ENCODE measurements at places on chromosomes 13 and 19. TPM values are rescaled to one million over a fixed set of nuclear protein-coding genes. Genes with fewer than 3 reads are reported as not detected.

The TEAD2 gene
- 18.0 TPM for total RNA-seq

The TNFRSF19 gene
- total RNA-seq = 1.1 TPM

The KISS1R gene
- total RNA-seq = not detected

DNA sequence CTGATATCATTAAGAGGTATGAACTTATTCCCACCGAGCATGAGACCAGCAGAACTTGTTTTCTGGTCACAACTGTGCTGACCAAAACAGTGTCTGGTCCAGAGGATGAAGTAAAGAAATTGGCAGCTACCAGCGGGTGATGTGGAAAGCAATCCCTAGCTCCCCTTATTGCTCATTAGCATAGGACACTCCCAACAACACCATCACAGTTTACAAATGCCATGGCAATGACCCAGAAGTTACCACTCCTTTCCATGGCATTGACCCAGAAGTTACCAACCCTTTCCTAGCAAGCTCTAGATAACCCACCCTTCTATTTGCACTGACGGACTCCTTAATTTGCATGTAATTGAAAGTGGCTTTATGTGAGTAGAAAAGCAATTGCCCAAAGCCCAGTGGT lies 1856.1 kb downstream of the OLFM4 start:
- DNase-seq = no peak

The FFAR3 gene
- not detected for total RNA-seq

DNA sequence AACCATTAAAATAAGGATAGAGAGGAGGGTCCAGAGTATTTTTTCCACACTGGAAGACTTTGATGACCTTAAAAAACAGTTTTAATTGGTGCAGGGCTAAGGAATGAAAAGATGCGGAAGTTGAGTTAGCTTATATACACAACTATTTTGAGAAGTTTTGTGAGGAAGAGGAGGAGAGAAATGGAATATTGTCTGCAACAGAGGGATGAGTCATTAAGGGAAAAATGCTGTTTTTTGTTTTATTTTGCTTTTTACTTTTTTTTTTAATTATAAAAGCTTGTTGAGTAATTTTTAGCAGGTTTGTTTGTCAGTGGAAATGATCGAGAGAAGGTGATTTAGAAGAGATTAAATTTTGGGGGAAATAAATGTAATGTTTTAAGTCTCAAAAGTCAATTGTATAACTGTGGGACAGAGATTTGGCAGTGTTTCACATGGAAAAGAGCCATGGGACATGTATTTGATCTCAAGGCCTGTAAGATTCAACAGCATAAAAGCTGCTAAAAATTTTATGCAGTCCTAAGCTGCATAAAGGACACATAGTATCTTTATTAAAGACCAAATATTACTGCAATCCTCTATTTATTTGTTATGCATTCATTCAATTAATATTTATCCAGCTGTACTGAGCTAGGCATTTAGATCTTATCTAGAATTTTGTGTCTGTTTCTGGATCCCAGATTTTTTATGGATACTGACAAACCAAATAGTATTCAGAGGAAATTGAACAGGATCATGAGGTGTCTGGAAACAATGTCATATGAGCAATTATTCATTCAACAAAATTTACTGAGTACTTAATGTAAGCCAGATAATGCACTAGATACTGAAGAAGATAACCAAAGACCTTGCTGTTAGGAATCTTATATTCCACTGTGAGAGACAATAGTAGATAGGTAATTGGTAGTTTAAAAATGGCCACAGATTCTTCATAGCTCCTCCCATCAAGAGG lies 72.7 kb downstream of the DNAJC15 start:
- DNase-seq = no peak

The MUC16 gene
- 0.03 TPM for total RNA-seq

- peak; percentile 83 for DNase-seq
Observed at GRCh38 chr19:12840091-12841079, 2.1 kb downstream of the MAST1 start.

DNA sequence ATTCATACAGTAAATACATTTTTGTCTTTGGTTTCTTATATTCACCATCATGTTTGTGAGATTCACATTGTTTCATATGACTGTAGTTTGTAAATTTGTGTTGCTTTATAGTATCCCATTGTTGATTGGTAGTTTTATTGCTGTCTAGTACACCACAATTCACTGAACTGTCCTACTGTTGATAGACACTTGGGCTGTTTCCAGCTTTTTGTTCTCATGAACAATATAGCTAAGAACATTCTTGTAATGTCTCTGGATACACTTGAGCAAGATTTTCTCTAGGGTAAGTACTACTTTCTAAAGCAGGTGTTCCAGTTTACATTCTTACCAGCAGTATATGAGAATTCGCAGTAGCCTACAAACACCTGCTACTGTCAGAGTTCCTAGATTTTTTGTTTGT lies 37.8 kb downstream of the SKA3 start:
- DNase-seq = no peak

- no peak for DNase-seq
Observed at GRCh38 chr13:35500144-35500543, 23.7 kb upstream of the MAB21L1 start.

GRCh38 chr13:112916296-112916695 lies 52.7 kb upstream of the MCF2L start:
- DNase-seq = no peak

GRCh38 chr13:111620586-111620985 lies 300.1 kb downstream of the TEX29 start:
- no peak for DNase-seq

GRCh38 chr13:29421118-29421517 lies 174.4 kb downstream of the SLC7A1 start:
- DNase-seq = no peak

- DNase-seq = no peak
Observed at GRCh38 chr19:29622166-29623070, 16.3 kb downstream of the POP4 start.

DNA sequence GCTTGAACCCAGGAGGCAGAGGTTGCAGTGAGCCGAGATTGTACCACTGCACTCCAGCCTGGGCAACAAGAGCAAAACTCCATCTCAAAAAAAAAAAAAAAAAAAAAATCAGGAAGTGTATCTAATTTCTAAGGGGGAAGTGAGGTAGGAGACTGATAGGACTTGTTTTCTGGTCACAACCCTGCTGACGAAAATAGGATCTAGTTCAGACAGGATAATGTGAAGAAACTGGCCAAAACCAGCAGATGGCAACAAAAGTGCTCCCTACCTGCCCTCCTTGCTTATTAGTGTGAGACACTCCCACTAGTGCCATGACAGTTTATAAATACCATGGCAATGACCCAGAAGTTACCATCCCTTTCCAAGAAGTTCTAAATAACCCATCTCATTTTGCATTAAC lies 36.0 kb upstream of the KPNA3 start:
- no peak for DNase-seq

The ZNF442 gene
- total RNA-seq = 1.6 TPM

The NCCRP1 gene
- not detected for total RNA-seq

The RNF17 gene
- total RNA-seq = not detected

The SLC25A23 gene
- 126 TPM for total RNA-seq

The ZNF181 gene
- 8.4 TPM for total RNA-seq

The GAMT gene
- total RNA-seq = 2.3 TPM

The SLC35E1 gene
- 37.7 TPM for total RNA-seq

GRCh38 chr19:1224847-1225246 lies 13.0 kb downstream of the CBARP start:
- DNase-seq = no peak

GRCh38 chr13:46551410-46552302 lies 1.3 kb upstream of the LRCH1 start:
- peak; percentile 75 for DNase-seq

The KLHL1 gene
- not detected for total RNA-seq

GRCh38 chr19:28519218-28519779 lies 693.7 kb downstream of the UQCRFS1 start:
- DNase-seq = no peak

GRCh38 chr19:47781590-47782262 lies 3.2 kb downstream of the SELENOW start:
- no peak for DNase-seq

The ARRDC5 gene
- 0.21 TPM for total RNA-seq

GRCh38 chr19:11209839-11210655 lies 12.7 kb upstream of the KANK2 start:
- no peak for DNase-seq

- no peak for DNase-seq
Observed at GRCh38 chr13:44840131-44840530, 149.1 kb downstream of the NUFIP1 start.

GRCh38 chr19:31717269-31717923 lies 368.2 kb upstream of the TSHZ3 start:
- no peak for DNase-seq

DNA sequence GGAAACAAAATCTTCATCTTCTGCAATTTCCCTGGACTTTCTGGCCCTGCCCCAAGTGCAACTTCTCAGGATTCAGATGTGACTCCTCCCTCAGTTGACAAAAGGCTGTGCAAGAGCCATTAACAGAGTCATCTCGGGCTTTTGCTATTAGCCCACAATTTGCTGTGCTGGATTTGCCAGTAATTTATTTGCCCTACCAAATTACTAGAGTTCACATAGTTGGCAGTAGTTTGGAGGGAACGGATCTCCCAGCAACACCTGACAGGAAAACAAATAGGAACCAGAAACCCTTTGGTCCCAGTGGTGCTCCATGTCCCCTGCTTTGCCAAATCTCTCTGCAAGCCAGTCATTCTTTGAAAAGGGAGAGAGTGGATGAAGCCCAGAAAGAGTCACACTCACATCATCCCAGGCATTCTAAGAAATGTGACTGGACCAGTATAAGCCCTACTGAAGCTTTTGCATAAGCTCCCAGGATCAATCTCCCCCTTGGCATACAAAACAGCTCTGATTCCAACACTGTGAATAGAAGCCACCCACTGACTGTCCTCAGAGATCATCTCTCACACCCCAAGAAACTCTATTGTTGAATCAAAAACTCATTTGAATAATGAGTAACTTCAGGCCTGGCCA lies 350.1 kb upstream of the NBEA start:
- DNase-seq = no peak

The TNNT1 gene
- total RNA-seq = 0.40 TPM

The CTXN1 gene
- 0.61 TPM for total RNA-seq

Measured in left colon (tissue), 2 donors.